ENCODE measurements at places on chromosomes 13 and 19. TPM values are rescaled to one million over a fixed set of nuclear protein-coding genes. Genes with fewer than 3 reads are reported as not detected.

GRCh38 chr13:38582133-38582532, 104.7 kb upstream of the FREM2 start:
- no peak for DNase-seq

Gene ZNF709
- 2.1 TPM for total RNA-seq

DNA sequence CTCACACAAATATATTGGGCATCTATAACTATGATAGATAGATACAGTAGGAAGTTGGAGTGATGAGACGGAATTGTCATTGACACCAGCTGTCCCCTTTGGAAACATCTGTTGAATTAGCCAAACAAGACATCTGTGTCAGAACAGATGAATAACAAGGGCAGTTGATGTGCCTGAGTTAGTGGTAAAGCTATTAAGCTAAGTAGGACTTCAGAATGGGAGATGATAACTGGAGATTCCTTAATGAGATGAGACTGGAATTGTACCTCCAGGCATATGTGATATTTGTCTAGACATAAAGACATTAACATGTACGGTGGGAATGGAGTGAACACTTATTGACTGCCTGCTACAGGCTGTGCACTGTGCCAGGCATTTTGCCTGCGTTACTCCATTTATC, 78.7 kb downstream of the MBNL2 start:
- DNase-seq = no peak

- peak; percentile 32 for DNase-seq
Observed at GRCh38 chr19:41350735-41351338, 2.9 kb downstream of the TGFB1 start.

- DNase-seq = no peak
Observed at GRCh38 chr19:30689474-30689873, 317.3 kb downstream of the ZNF536 start.

GRCh38 chr13:113912596-113912995, 48.7 kb upstream of the GAS6 start:
- DNase-seq = no peak

- DNase-seq = no peak
Observed at GRCh38 chr13:28318496-28318895, 176.4 kb downstream of the FLT1 start.

GRCh38 chr19:34261334-34262109, 7.2 kb downstream of the GARRE1 start:
- DNase-seq = no peak

Gene ZNF443
- total RNA-seq = 9.4 TPM

- no peak for DNase-seq
Observed at GRCh38 chr19:3387645-3388589, 21.5 kb downstream of the NFIC start.

DNA sequence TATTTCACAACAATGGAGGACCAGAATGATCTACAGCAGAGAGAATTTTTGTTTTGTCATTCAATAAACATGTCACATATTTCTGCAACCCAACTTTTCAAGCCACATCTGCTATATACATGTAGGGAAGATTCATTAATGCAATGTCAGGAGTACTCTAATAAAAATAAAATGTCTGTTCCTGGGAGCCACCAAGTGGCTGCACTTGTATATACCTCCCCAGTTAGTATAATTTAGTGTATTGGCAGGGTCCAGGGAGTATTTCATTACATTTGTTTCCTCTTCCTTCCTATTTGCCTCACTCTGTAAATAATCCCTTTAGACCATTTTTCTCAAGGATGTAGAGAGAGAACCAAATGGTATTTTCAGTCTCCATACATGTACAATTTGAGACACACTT, 1169.0 kb downstream of the DIAPH3 start:
- DNase-seq = no peak

GRCh38 chr19:39926170-39926760, 8.2 kb downstream of the FCGBP start:
- no peak for DNase-seq

DNA sequence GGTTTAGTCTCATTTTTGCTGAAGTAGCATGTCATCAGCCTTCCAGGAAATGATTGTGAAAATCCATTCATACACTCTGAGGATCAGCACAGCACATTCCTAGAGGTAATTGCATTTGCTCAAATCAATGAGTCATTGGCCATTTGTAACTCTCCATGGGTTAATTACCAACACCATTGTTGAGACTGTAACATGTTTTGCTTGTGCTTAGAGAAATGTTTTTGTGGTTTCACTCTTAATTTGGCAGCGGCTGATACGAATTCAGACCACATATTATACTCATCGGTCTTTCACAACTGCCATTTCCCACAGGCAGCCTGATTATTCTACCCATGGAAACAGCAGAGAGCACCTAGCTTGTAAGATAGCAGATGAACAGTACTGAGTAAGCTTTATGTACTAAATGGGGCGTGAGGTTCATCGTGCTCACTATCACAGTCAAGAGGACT, 110.3 kb downstream of the NHLRC3 start:
- no peak for DNase-seq

DNA sequence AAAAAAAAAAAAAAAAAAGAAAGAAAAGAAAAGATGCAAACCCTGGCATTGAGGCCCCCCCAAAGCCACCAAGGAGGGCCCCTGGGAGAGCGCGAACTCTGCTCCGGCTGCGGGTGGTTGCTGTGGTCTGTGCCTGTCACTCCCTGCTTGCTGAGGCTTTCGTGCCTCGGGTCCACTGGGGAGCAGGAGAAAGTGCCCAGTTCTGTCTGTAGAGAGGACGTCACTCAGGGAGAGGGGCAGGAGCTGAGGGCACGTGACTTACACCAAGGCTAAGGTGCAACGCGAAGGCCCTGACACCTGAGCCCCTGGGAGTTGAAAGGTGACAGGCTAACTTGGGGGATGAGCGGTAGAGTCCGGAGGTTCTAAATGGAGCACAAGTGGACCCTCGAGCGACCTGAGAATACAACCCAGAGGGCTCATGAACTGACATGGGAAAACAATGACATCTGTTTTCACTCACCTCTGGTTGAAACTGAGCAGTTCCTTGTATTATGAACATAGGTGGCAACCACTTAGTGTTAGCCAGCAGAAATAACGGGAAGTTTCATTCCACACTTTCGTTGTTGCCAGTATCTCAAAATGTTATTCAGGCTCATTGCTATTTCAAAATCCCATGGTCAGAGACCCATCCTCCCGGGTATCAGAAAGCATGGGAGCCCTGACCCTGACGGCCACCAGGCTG, 69.2 kb upstream of the TM9SF2 start:
- DNase-seq = no peak

- DNase-seq = no peak
Observed at GRCh38 chr19:39132344-39132969, 6.9 kb downstream of the PAK4 start.

Gene FGF21
- 0.55 TPM for total RNA-seq

Gene ZNF784
- total RNA-seq = 9.9 TPM

Gene ZNF345
- total RNA-seq = 5.5 TPM

DNA sequence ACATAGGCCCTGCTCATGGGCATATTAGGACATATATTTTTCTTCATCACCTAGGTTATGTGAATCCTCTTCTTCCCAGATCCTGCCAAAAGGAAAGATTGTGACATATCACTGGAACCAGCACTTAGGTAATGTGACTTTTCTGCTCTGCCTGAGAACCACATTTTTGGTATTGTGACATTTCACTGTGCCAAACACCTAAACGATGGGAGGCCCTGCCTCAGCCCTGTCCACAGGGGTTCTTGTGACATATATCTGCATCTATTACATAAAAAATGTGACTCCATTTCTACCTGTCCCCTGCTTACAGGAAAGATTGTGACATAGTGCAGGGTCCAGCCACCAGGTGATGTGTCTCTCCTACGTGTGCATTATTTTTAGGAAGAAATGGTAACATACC, 18.5 kb upstream of the ZNF730 start:
- DNase-seq = no peak

Gene CCL25
- total RNA-seq = not detected

Gene ZMYM5
- 11.8 TPM for total RNA-seq

DNA sequence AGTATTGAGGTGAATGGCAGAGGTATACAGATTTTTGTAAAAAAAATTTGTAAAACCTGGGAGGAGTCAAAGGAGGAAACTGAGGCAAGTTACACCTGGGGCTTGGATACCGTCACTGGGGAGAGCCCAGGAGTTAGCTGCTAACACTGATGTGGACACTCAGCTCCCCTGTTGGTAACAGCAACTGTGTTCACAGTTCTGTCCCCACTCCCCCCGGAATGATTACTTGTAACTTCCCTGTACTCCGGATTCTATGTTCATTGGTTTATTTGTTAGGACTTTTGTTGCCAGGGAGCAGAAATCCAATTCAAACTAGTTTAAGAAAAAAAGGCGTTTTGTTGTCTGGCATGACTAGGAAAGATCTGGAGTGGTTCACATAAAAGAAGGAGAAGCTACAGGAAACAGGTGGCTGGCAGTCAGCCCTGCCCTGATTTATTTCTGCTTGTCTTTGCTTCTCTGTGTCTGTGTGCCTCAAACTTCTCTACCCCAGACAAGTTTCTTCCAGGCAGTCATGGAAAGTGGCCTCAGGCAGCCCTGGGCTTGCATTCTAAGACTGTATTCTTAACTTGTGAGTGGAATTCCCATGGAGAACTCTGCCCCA, 2.3 kb upstream of the GPR12 start:
- DNase-seq = no peak

GRCh38 chr13:113879017-113879416, 15.1 kb upstream of the GAS6 start:
- DNase-seq = no peak

Gene BICRA
- total RNA-seq = 29.3 TPM

- DNase-seq = no peak
Observed at GRCh38 chr13:75326173-75327134, 155.5 kb downstream of the TBC1D4 start.

GRCh38 chr13:43861863-43862262, 17.7 kb downstream of the CCDC122 start:
- DNase-seq = no peak

Gene KIR2DL4
- not detected for total RNA-seq

Gene ZC3H4
- total RNA-seq = 109 TPM

- no peak for DNase-seq
Observed at GRCh38 chr13:21625366-21625765, 21.4 kb upstream of the MICU2 start.

Gene SCGB2B2
- not detected for total RNA-seq

- DNase-seq = no peak
Observed at GRCh38 chr13:87080100-87080779, 590.9 kb upstream of the SLITRK5 start.

DNA sequence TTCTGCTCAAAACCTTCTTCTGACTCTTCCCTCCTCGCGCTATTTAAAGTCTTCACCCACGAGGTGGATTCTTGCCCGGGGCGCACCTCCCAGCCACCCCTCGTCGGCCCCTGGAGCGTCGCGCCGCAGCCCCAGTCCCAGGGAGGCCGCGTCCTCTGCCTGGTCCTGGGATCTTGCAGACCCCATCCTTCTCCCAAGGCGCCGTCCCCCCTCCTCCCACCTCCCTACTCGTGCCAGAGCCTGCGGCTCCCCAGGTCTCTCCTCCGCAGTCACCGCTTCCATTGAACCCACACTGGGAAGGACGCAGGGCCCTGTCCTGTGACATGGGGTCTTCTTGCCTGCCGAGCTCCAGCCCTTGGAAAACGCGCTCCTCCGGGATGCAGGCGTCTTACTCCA, 486 bp downstream of the ZNF808 start:
- peak; percentile 36 for DNase-seq

Gene C1QTNF9B
- not detected for total RNA-seq

- no peak for DNase-seq
Observed at GRCh38 chr13:99525967-99526366, 24.7 kb downstream of the TM9SF2 start.

DNA sequence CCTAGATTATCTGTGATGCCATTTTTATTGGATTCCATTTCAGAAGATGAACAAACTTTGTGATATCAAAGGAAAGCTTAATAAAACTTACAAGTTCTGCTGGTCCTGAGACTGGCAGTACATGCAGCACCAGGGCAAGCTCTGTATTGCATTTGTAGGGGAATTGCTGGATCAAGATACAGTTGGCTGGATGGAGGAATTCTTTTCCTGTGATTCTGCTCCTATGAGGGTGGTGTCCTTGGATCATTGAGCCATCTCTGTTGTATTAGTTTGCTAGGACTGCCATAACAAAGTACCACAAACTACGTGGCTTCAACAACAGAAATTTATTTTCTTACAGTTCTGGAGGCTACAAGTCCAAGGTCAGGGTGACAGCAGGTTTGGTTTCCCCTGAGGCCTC, 33.9 kb upstream of the CSNK1A1L start:
- no peak for DNase-seq

GRCh38 chr13:96661612-96662011, 332.7 kb downstream of the OXGR1 start:
- DNase-seq = no peak

Gene DCLK1
- 36.2 TPM for total RNA-seq

Gene ADGRE3
- not detected for total RNA-seq

Gene ZNF681
- total RNA-seq = 10.4 TPM

DNA sequence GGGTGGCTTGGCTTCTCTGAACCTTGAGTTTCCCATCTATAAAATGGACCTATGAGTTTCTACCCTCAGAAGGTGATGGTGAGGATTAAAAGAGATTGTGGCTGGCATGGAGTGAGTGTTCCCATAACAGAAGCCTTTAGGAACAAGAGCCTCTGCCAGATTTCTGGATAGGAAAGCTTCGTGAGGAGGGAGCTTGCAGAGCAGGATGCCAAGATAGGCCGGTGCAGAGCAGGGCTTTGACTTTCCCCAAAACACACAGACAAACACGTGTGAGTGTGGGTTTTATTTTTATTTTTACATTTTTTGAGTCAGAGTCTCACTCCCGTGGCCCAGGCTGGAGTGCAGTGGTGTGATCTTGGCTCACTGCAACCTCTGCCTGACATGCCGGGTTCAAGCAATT, 3.7 kb upstream of the CNN1 start:
- DNase-seq = no peak

Gene ZNF429
- 12.1 TPM for total RNA-seq

Gene HPN
- 9.3 TPM for total RNA-seq

- DNase-seq = no peak
Observed at GRCh38 chr13:24271231-24271600, 38.2 kb upstream of the C1QTNF9 start.

DNA sequence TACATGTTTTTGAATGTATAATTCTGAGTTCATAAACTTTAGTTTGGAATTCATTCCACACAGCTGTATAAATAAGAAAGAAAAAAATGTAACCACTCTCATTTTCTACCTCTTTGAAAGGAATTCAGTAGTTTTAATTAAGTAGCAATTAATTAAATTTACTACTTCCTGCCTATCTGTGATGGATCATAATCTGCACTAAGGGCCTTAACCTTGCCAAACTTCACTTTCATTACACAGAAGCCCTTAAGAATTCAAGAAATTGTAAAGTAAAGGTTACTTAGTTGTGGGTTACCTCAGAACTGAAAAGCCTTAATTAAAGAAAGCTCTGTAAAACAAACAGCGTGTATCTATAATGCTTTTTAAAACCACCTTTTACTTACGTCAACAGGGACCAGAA, 111.9 kb upstream of the FBXL3 start:
- DNase-seq = no peak

GRCh38 chr13:100140441-100140840, 51.5 kb downstream of the PCCA start:
- no peak for DNase-seq

DNA sequence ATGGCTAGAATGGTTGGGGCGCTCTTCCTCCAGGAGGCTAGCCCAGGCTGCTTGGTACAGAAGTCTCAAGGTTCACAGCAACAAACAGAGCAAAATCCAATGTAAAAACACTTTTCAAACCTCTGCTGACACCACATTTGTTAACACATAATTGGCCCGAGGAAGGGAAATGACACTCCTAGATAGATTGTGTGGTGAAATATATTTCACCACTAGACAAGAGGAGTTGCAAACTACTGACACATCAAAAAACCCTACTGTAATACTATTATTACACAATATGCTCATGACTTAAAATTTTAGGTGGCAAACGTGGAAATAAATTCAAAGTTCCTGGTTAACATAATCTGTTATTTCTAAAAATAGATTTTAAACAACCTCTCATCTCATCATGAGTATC, 643.6 kb downstream of the PCDH9 start:
- DNase-seq = no peak

Data from H9 (cell line).